ENCODE measurements at places on chromosomes 3 and 15. TPM values are rescaled to one million over a fixed set of nuclear protein-coding genes. Genes with fewer than 3 reads are reported as not detected.

The ANKRD34C gene
- not detected for total RNA-seq

- DNase-seq, result no peak
Observed at GRCh38 chr3:25463836-25464418, 35.9 kb downstream of the RARB start.

GRCh38 chr15:29268706-29269484, 727 bp downstream of the NSMCE3 start:
- peak; percentile 69 for DNase-seq

- no peak for DNase-seq
Observed at GRCh38 chr15:79117442-79118204, 27.0 kb upstream of the RASGRF1 start.

- no peak for DNase-seq
Observed at GRCh38 chr15:49242820-49243219, 72.8 kb downstream of the GALK2 start.

The PARP15 gene
- total RNA-seq, result 43.5 TPM

GRCh38 chr3:113274425-113275257, 63.3 kb downstream of the BOC start:
- no peak for DNase-seq

DNA sequence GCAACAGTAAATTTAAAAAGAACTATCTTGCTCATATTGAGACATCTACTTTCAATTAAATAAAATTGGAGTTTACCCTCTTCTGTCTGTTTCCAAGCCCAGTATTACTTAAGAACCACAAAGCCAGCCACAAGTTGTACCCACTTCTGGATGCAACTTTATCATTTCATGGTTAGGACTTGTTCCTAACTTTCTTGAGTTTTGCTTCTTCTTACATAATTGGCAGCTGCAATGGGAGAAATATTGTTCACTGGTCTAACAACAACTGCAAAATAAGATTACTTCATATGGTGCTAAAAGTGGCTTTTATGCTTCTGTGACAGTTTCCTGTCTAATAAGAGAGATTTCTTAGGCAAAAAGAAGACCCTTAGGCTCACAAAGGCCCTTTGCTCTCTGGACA, 240.6 kb downstream of the OTOL1 start:
- DNase-seq, result no peak

GRCh38 chr15:55917881-55918296, 75.5 kb downstream of the NEDD4 start:
- DNase-seq, result no peak

- no peak for DNase-seq
Observed at GRCh38 chr3:29488922-29489321, 208.1 kb downstream of the RBMS3 start.

The TAMM41 gene
- total RNA-seq, result 16.2 TPM

The TAGLN3 gene
- not detected for total RNA-seq

The DNAH1 gene
- total RNA-seq, result 45.5 TPM

- no peak for DNase-seq
Observed at GRCh38 chr3:29605845-29606244, 325.0 kb downstream of the RBMS3 start.

DNA sequence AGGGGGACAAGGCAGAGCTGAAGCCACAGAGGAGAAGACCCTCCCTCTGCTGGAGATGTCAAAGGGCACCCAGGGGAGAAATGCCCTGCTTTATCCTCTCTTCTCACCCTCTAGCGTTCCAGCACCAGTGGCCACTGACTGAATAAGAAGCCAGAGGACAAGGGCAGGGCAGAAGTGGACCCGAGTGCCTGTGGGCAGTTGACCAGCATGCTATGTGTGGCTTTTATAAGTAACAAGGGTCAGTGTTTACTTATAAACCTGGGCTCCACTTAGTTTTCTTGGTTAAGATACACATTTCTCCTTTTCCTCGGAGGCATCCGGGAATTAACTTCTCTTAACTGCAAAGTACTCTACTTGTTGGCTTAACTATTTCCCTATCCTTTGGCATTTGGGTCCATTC, 13.3 kb upstream of the HDAC11 start:
- no peak for DNase-seq

- DNase-seq, result no peak
Observed at GRCh38 chr3:71469138-71469435, 114.4 kb downstream of the FOXP1 start.

The GHRL gene
- not detected for total RNA-seq

DNA sequence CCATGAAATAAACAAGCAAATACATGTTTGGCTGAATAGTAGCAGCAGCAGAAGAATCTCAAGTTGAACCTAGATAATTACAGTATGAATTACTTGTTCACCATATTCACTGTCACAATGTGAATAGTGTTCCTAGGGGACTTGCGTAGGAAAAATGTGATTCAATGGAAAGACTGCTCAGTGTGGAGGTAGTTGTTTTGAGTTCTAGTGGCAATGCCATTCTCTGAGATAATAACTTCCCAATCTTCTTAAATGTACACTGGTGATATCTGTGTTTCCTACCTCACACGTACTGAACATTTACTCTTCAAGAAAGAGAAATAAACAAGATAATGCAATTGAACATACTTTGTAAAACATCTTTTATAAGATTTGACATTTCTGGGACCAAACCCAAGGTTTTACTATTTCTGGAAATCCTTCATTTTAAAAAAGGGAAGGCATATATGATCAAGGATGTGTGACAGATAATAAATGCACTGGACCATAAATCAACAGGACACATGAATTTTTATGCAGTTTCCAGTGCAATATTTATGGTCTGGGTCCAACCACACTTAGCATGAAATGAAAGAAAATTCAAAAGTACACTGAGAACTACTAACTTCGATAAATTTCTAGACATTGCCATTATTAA, 598.3 kb upstream of the ZNF385D start:
- DNase-seq, result no peak

DNA sequence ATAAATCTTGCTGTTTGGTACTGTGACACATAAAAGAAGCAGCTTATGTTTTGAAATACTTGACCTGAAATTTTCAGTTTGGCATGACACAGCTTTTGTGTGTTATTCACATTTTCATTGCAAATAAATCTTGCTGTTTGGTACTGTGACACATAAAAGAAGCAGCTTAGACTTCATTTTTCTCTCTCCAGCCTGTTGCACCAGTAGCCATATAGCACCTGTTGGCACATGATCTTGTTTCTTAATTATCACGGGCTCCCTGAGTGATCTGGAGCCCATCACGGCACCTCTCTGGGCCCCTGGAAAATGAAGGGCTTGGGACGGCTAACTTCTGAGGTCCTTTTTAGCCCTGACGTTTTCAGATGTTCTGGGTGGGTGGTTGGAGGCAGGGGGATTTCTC, 77.4 kb upstream of the SLCO3A1 start:
- DNase-seq, result no peak

DNA sequence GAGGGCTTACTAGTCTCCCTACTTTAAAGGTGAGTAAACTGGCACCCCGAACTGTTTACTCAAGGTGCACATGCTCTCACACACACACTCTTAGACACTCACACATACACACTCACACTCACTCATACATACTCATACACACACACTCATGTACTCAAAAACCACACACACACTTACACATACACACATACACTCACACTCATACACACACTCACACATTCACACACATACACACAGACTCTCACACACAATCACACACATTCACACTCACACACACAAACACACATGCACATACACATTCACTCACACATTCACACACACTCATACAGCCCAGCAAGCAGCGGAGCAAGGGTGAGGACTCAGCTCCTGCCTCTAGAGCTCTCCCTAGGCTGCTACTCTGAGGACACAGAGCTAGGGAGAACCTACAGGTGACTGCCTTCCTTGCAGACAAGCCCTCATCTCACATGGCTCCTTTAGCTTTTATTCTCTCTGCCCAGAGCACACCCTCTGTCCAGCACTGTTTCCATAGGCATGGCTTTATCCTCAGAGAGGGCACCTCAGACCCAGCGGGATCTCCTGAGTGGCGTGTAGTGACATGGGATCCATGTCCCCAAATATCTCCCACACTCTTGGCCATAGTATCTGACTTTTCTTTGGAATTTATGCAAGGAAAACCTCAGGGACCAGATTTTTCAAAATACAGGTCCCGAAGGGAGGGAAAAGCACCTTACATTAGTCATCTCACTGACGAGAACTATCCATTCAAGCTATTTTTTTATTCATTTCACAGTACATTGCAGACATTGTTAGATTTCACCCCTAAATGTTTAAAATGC, 26.2 kb upstream of the ATG7 start:
- DNase-seq, result no peak

DNA sequence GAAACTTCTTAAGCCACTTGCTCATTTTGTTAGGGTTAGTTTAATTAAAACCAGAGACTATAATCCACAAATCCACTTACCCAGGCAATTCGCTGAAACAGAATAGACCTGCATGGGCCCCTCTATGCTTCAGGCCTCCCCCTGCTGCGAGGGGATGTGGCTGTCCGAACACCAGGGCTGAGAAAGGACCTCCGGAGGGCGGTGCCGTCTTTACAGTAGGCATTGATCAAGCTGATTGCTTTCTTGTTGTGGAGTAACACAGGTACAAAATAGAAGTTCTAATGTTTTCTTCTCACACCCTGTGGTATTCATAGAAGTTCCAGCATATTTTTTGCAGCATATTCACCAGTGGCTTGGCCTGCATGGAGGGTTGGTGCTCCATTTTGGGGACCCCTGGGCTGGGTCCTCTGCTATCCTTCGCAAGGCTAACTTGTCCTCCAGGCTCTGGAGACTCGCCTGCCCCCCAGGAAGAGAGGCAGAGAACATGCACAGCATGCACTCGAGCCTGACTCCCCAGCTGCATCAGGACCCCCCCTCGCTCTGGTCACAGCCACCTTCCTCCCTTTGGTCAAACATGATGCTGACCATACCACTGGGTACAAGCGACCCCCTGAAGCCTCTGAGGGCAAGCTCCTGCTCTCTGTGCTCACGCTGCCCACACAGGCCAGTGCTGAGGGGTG, 55.3 kb downstream of the TPRA1 start:
- no peak for DNase-seq

- DNase-seq, result no peak
Observed at GRCh38 chr15:64383760-64384159, 2.5 kb upstream of the PCLAF start.

DNA sequence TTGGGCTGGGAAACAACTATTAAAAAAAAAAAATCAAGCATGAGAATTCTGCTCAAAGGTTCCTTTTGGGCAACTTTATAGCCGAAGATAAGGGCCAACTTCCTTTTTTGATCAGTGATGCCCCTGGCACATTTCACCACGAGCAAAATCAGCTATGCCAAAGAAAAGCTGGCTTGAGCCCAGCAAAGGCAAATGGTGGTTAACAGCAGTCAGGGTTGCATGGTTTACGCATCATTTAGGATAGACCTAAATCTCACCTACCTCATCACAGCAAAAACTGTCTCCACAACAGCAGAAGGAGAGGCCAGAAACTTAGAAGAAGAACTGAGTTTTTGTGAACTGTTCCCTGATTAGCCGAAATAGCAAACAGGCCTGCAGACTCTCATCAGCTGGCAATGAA, 220.1 kb upstream of the CDIN1 start:
- DNase-seq, result no peak

All from CD8-positive, alpha-beta T cell (primary cell).